ENCODE measurements at places on chromosomes 13 and 19.
A peak's percentile ranks its signal among the peaks of the same experiment; 100 is the strongest.

GRCh38 chr13:97233499-97233898, 11.4 kb downstream of the MBNL2 start:
- no peak for DNase-seq

DNA sequence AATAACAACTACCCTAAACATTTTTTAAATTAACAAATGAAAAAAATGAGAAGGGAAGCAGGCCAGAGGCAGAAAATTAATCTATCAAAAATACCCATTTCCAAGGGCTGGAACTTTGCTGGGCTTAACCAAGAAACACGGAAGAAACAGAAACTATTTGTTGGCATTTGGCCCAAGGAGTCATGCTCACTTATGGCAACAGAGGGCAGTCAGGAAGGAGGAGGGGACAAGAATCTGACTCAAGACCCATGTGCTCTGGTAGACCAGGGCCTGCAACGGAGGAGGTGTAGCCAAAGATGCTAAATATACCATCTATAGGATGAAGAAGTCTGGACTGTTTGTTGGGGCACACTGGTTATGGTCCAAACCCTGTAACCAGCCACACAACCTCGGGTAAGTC, 496.7 kb downstream of the COG6 start:
- DNase-seq = no peak

- DNase-seq = no peak
These were observed 230.0 kb downstream of the DCT start for GRCh38 chr13:94249512-94249911.

DNA sequence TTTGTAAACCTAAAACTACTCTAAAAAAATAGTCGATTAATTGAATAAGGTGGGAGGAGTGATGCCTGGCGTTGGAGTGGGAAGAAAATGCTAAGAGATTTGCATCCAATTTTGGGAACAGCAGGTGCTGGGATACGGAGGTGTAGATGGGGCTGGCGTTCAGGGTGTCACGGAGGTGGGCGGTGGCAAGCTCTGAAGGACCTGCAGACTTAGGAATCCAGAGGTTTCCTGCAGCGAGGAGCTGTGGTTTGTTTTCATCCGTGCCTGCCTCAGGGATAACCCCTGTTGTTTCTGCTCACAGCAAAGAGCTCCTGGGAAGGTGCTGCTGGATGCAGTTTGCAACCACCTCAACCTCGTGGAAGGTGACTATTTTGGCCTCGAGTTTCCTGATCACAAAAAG, 166.4 kb upstream of the RNF113B start:
- no peak for DNase-seq

DNA sequence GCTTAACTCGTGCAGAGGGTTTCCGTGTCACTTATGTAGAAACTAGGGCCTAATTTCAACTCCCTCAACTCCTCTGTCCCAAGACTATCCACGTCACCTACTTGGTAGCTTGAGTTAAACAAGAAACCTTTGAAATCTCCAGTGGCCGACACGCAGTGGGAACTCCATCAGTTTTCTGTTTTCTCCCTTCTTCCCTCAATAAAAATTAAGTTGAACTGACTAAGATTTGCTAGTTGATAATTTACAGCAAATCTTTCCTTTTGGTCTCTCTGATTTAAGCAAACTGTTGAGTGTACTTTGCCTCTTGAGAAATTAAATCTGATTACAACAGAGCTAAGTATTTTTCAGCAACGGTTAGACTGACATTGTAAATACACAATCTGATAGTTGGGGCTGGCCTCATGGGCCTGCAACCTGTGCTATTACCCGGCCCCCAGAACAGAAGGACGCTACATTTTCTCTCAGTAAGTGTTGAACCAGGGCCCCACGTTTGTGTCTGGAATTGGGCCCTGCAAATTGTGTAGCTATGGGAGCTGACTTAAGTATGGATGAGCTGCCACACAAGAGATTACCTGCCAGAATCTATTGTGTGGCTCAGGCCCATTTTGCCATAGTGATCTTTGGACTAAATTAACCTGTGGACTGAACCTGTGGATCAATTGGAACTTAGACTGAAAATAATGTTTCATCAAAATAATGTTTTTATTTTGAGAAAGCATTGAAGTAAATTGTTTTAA, 708 bp upstream of the ESD start:
- DNase-seq = peak; percentile 8

- DNase-seq = no peak
These were observed 1.2 kb upstream of the TRIM13 start for GRCh38 chr13:49995625-49996101.

DNA sequence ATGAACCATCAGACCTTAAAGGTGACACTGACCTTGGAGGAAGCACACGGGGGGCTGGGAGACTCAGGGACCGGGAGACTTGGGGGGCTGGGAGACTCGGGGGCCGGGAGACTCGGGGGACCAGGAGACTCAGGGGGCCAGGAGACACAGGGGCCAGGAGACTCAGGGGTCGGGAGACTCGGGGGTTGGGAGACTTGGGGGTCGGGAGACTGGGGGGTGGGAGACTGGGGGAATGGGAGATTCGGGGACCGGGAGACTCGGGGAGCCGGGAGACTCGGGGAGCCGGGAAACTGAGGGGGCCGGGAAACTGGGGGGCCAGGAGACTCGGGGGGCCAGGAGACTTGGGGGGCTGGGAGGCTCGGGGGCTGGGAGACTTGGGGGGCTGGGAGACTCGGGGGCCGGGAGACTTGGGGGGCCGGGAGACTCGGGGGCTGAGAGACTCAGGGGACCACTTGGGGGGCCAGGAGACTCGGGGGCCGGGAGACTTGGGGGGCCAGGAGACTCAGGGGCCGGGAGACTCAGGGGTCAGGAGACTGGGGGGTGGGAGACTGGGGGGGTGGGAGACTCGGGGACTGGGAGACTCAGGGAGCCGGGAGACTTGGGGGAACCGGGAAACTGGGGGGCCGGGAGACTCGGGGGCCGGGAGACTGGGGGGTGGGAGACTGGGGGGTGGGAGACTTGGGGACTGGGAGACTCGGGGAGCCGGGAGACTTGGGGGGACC, 62.9 kb downstream of the RASA3 start:
- no peak for DNase-seq

DNA sequence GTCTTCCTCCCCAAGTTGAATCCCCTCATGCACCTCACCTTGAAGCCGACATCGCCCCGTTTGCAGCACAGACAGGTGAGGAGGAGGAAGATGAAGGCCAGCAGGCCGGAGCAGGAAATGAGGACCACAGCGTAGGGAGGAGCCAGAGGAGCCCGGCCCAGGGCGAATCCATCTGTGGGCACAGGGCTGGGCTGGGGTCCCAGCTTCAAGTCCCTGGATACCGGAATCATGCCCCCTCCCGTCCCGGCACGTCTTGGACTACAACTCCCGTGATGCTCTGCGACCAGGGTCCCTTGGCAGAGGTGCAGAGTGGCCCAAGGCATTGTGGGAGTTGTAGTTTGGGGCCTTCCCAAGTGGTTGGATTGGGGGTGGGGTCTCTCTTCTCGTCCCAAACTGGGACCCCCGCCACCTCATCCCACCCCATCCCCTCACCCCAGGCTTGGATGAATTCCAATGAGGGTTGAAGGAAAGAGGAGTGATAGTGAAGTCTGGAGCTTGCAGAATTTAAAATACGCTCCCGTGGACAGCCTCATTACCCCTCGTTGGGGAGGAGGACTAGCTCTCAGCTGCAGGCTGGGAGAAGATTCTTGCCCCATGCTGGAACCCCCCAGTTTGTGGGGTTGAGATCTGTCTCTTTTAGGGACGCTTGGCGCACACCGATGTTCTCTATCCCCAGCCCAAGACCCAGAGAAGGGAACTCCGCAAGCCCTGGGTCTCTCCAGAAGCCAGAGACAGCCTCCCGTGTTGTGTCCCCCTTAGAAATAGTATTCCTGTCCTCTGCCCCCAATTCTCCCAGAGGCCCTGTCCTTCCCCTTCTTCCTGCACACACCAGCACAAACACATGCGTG, 990 bp downstream of the LMTK3 start:
- peak; percentile 75 for DNase-seq

GRCh38 chr13:28532388-28533124, 37.6 kb upstream of the FLT1 start:
- no peak for DNase-seq

GRCh38 chr19:55088021-55088451, 12.4 kb downstream of the EPS8L1 start:
- no peak for DNase-seq

GRCh38 chr13:99803141-99803540, 168.4 kb downstream of the ZIC5 start:
- no peak for DNase-seq

DNA sequence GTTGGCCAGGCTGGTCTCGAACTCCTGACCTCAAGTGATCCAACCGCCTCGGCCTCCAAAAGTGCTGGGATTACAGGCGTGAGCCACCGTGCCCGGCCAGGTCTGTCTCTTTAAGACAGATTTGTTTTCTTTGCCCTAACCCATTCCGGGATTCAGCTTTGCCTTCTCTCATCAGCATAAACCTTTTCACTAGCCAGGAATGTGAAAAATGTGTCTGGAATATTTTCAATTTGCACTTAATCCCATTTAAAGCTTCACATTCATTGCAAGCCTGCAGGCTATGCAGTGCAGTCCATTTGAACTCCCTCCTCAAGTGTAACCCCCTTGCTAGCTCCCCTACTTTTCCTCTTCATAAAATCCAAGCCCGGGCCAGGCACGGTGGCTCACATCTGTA, 880 bp upstream of the TMEM160 start:
- DNase-seq = no peak

DNA sequence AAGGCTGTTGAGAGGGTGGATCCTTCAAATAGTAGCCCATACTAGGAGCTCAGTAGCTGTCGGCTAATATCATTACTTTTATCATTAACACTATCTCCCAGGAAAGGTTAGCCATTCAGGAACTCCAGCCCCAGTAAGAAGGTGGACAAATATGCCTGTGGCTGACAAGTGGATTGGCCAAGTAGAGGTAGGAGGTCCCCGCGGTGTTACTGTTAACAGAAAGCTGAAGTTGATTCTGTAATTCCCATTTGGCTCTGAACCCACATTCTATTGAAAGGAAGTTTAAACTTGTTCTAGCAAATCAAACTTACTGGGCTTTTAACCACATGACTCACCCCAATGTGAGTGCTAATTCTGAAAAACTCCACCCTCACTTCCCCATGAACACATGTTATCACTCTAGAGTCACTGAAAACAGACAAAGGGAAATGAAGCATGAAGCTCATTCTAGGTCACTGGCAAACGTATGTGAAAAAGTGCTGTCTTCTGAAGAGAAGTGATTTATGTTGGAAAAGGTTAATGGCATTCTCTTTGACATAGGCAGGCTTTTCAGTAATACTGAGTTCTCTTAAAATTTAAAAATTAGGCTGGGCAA, 273.5 kb downstream of the FGF14 start:
- no peak for DNase-seq

DNA sequence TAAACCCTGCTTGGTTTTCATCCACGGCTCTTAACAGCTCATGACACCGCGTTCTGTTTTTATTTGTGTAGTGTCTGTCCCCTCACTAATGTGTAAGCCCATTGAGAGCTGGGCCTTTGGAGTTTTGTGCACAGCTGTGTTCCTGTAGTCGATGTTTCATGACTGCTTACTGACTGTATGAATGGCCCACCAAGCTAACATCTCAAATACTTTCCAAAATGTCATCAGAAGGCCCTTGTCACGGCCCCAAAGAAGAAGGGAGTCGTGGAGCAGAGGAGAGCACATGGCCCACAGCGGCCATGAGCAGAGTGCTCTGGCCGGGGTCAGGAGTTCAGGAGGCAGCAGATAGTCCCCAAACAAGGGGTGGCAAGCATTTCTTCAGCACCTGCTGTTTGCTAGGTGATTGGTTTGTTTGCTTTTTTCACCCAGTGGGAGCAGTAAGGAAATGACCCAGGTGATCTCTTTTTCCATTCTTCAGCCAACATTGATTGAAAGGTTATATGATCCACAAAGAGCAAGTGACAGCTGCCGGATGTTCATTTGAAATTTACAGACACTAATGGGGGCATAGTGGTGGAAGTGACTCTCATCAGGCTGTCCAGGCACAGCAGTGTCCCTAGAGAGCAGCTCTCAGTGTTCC, 315.2 kb downstream of the ATP8A2 start:
- no peak for DNase-seq

DNA sequence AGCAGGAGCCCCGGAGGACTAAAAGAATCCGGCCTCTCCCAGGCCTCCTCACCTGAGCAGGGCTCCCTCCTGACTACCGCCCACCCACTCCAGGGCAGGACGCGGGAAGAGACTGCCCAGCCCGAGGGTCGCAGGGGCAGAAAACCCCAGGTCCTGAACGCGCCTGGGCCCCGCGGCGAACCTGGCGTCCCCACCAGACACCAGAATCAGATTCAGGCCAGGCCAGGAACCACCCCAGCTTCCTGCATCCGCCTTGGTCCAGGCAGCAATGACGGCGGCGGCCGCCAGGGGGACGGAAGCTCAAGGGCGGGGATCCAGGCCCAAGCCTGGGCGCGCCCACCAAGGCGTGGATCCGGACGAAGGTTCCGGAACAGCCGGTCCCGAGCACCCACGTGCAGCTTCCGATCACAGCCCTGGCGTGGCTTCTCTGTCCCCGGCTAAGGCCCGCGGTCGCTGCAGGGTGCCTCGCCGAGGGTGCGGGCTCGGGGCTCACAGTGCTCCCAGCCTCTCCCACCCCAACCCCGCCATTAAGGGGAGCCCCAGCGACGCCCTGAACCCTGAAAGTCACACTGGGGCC, 3.6 kb downstream of the LGALS7 start:
- DNase-seq = peak; percentile 92

DNA sequence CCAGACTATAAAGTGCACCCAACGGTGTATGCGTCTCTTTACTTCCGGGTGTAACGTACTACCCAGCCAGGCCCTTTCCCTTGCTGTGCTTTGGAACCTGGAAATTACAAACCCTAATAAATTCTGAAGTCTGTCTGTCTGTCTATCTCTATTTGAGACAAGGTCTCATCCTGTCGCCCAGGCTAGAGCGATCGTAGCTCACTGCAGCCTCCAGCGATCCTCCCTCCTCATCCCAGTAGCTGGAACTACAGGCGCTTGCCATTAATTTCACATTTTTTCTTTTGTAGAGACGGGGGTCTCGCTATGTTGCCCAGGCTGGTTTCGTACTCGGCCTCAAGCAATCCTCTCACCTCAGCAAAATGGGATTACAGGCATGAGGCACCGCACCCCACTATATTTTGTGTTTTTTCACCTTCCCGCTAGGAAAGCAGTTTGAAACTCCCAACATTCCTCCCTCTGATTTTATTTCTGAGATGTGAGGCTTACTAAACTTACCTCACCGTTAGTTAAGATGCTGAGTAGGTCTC, 469 bp upstream of the RNF6 start:
- no peak for DNase-seq

DNA sequence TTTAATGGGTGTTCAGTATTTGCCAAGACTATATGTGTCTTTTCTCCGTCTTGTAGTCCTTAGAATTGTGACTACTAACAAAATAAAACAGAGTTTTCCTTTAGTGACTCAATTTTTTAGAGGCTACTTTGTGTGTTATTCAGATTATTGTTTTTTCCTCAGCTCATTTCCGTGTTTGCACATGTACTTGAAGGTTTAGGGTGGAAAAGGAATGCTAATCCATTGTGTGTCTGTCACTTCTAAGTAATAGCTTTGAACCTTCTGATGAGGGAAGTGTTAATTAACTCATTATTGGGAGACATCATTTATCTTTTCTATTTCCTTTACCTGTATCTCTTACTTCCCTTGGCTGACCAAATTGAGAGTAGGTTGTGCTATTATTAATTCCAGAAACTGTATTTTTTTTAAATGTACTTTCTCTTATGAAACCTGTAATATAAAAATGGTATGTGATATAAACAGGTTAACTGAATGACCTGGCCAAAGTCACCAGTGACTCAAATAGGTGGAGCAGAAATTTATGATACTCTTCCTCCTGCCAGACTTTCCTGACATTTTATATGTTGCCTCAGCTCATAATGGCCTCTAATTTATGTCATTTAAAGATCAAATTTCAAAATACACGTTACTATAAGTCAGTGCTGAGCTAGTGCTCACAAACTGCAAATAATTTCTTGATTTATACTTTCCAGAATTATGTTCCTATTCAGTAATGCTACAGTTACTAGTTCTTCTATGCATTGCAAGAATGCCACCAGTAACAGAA, 88.8 kb downstream of the LMO7 start:
- DNase-seq = no peak

Measured in activated CD4-positive, alpha-beta T cell treated with anti-CD3 and anti-CD28 coated beads, Interleukin-2, amount 50 U/mL, for 48 hours (primary cell).